ENCODE measurements at places on chromosomes 16 and 17.
A peak's percentile ranks its signal among the peaks of the same experiment; 100 is the strongest.

GRCh38 chr17:66406701-66407644, 104.6 kb downstream of the PRKCA start:
- no peak for DNase-seq

DNA sequence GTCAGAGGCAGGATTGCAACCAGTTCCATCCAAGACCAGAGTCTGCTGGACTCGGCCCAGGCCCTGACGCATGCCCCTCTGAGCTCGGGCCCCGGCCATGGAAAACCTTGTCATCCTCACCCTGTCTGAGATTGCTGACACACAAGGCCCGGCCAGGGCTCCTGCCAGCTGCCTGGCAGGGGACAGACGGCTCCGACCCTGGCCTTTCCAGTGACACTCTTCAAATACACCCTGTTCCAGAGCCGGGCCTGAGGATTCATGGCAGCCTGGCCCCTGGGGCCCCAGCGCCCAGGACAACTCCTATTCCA, 3.2 kb upstream of the PABPN1L start:
- no peak for DNase-seq

GRCh38 chr16:89924297-89924924, 1.3 kb downstream of the TUBB3 start:
- peak; percentile 68 for DNase-seq

- DNase-seq, result no peak
These were observed 67.0 kb downstream of the MPRIP start for GRCh38 chr17:17109256-17109655.

Measured in germinal center (tissue), 1 donor.